RPMI7951 (cell line): ENCODE measurements at places on chromosomes 3 and 15.

GRCh38 chr3:189824629-189825312, 193.6 kb downstream of the TP63 start:
- peak; percentile 95 for DNase-seq

- DNase-seq = no peak
These were observed 21.7 kb downstream of the GPR160 start for GRCh38 chr3:170059447-170059846.

DNA sequence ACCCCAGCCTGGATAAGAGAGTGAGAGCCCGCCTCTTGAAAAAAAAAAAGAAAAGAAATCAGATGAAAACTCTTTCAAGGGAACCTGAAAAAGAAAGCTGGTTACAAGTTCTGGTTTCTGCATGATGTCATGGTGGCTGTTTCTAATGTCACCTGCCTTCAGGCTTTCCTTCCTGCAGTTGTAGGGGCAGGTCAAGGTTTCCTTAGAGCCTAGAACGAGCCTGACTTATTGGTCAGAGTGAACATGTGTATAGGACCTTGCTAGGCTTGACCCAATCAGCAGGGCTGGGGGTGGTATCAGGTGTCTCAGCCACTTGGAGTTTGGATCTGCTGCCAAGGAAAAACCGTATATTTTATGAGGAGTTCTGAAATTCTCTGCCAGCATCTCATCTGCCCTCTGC, 3.8 kb downstream of the IVD start:
- no peak for DNase-seq

GRCh38 chr15:65217526-65218482, 6.5 kb upstream of the CILP start:
- no peak for DNase-seq

DNA sequence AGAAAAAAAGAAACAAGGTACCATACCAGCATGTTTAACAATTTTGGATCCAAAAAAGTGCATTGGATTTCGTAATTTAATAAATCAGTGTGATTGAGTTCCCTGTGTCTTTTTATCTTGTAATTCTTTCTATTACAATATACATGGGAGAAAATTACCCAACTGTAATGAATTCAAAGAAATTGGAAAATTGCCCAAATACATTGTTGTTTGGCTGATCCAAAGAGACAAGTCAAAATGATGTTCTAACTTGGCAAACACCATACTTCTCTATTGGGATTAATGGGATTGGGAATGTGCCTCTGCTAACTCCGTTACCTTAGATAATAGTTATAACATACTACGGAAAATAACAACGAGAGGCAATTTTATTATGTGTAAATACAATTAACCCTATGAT, 1097.1 kb downstream of the ROBO1 start:
- no peak for DNase-seq

GRCh38 chr3:72036899-72037298, 252.0 kb upstream of the PROK2 start:
- peak; percentile 66 for DNase-seq

DNA sequence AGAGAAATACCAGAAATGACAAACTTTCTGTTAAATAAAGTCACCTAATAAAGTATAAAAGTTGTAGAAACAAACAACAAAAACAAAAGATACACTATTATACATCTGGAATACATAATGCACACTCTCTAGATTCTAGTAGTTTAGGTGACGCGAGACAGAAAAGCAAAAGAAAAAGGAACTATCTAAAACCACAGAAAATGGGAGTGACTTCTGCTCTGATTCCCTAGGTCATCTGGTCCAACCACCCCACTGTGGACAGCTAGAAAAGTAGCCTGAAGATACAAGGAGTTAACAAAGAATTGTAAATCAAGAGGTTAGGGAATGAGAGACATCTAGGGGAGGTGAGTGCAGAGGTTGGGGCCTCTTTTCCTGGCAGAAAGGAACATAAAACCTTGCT, 39.1 kb downstream of the DHX36 start:
- DNase-seq = no peak

DNA sequence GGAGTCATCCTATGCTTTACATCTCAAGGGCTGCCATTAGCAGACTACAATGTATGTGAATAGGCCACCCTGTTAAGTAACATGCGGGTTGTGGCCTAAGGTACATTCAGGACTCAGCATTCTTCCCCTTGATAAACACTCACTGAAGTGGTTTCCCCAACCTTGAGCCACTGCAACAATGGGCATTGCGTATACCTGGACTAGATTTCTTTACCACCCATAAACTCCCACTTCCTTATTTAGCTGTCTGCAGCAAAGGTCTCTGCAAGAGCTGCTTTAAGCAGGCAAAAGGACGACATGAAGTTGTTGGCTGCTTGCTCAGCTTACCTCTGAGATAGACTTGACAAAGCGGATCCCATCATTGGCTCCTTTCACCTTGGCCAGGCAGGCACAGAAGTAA, 16.2 kb downstream of the FYCO1 start:
- DNase-seq = no peak

GRCh38 chr3:127544803-127545201, 45.7 kb downstream of the TPRA1 start:
- DNase-seq = no peak

DNA sequence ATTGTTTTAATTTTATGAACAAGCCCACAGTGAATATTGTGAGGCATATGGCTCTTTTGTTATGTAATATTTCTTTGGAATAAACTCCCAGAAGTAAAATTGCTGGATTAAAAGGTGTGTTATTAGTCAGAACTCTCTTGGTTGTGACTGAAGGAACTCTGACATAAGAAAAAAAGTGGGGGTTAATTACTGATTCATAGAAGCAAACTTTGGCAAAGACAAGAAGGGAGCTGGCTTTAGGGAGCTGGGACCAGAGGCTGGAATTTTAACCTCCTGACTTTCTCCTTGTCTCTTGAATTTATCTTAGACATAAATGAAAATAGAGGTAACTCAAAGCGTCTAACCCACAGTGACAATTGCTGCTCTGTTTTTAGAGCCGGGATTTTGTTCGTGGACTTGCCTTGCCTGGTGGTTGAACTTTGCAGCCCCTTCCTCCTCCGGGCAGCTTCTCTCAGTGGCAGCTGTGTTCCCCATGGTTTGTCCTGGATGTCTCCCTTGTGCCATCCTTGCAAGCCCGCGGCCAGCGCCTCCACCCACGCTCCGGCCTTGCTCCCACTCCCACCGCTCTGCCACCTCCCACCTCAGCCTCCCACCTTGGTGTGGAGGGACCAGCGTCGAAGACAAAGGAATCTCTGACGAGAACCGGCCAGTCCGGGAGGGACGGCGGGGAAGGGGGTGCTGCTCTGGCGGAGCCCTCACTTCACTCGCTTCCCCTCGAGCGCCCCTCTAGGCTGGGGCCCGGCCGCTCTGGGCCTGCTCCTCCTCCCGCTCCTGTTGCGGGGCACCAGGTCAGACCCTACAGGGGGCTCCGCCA, 28.0 kb downstream of the ARHGAP31 start:
- peak; percentile 41 for DNase-seq

DNA sequence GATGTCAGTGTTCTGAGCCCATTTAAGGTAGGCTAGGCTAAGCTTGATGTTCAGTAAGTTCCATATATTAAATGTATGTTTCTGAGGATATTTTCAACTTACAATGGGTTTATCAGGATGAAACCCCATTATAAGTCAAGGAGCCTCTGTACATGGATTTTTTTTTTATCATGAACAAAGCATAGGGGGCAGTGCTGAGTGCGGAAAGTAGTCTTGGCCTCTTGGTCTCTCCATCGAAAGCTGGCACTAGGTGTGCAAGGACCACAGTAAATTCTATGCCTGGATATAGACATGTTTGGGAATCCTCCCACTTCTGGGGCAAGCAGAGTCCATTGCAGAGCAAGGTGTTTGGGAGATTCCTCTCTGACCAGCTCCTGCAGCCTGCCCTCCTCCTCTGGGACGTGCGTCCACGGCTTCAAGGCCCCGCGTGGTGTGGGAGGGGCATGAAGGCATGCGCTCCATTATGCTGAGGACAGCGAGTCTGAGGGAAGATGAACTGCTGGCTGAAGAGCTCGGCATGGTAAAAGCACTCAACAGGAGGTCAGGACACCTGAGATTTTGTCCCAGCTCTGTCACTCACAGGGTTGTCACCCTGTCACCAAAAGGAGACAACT, 122.9 kb upstream of the LIPC start:
- no peak for DNase-seq
